ENCODE measurements at places on chromosomes 11 and 22. TPM values are rescaled to one million over a fixed set of nuclear protein-coding genes. Genes with fewer than 3 reads are reported as not detected.

Gene PNPLA5
- total RNA-seq = not detected

Gene PIK3C2A
- total RNA-seq = 28.1 TPM

Gene PES1
- 77.9 TPM for total RNA-seq

Gene SMDT1
- 12.8 TPM for total RNA-seq

Gene CHRNA10
- 0.43 TPM for total RNA-seq

Gene SLC5A1
- total RNA-seq = not detected

Gene RNF169
- 21.8 TPM for total RNA-seq

Gene BDNF
- total RNA-seq = 4.6 TPM

Gene FANCF
- total RNA-seq = 8.4 TPM

Gene RGL4
- not detected for total RNA-seq

Measured in bronchial smooth muscle cell (primary cell).